ENCODE measurements at places on chromosomes 2 and 18.

DNA sequence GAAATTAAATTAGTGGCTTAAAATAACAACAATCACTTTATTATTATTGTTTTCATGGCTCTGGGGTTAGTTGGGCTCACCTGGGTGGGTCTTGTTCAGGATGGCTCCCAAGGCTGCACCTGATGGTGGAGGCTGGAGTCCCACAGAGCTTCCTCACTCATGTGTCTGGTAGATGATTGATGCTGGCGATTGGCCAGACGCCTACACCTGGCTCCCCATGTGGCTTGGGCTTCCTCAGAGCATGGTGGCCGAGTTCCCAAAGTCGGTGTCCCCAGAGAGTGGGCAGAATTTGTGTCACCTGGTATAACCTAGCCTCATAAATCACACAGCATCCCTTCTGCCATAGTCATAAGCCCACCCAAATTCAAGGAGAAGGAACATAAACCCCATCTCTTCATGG is 18.2 kb downstream of the DBI start:
- DNase-seq = no peak

- DNase-seq = no peak
Measured at GRCh38 chr18:28457784-28458183, 280.9 kb upstream of the CDH2 start.

GRCh38 chr2:122366427-122366826 is 611.0 kb downstream of the TSN start:
- DNase-seq = no peak

- DNase-seq = no peak
Measured at GRCh38 chr2:33482518-33482917, 6.1 kb downstream of the RASGRP3 start.

- DNase-seq = no peak
Measured at GRCh38 chr2:12641441-12641840, 75.3 kb upstream of the TRIB2 start.

DNA sequence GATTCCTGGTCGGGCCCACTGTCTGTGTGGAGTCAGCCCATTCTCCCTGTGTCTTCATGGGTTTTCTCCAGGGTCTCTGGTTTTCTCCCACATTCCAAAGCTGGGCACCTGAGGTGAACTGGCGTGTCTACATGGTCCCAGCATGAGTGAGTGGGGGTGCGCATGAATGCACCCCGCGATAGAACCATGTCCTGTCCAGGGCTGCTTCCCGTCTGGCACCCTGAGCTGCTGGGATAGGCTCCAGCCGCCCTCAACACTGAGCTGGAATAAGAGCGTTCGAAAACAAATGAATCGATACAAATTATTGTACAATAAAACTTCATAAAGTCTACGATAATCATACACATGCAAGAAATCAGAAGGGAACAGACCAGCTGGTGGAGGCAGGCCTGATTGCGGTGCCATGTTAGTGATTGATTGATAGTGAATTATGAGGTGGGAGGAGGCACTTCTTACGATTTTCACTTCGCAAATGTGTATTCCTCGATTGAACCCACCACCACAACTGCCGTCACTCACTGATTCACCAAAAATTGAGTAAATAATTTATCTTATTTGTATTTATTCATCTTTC is 186.6 kb downstream of the MGAT5 start:
- no peak for DNase-seq

DNA sequence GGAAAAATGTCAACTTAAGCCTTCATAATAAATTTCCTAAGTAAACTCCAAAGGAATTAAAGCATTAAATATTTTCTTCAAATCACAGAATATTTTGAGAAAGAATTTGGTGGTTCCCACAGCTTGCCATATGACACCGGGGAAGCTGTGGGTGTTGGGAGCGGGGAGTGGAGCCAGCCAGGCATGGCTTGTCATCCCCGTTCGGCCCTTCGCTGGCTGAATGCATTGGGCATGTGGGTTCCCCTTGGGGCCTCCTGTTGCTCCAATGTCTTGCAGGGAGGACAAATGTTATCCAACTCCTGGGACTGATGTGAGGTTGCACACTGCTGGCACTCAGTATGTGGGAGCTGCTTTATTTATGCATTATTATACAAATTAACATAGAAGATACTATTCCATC is 18.6 kb downstream of the NGEF start:
- no peak for DNase-seq

- no peak for DNase-seq
Measured at GRCh38 chr2:208250388-208250787, 4.5 kb downstream of the IDH1 start.

DNA sequence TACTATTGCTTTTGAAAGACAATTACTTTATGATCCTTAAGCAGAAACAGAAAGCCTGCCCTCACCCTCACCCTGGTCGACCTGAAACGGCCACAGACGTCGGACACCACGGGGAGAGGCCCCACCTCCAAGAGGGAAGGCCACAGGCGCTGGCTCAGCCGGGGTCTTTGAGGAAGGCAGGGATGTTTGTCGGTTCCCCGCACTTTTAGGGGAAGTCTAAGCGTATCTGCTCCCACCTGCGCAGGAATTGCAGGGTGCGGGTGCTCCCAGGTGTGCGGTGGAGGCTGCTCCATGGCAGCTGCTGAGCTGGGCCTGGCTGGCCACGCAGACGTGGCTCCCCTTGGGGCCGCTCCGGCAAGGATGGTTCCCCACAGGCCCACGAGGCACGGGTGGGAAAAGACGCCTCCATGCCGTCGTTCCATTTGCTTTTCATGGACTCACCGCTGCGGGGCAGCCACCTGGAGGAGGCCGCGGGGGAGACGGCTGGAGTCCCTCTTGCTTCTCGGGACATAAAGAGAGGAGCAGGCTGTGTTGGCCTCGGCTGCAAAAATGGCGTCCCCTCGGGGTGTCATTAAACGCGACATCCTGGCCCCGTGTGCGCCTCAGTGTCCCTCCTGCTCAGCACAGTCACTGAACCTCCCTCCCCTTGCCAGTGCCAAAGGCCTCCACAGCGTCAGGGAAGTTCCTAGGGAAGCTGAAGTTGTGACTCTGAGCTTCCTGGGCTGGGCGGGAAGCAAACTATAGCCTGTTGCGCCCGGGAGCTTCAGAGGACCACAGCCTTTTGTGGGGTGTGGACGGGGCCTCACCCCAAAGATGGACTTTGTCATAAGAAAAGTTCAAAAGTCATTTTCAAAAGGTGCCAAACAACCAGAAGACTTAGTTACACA is 63.4 kb downstream of the NFATC1 start:
- DNase-seq = no peak

DNA sequence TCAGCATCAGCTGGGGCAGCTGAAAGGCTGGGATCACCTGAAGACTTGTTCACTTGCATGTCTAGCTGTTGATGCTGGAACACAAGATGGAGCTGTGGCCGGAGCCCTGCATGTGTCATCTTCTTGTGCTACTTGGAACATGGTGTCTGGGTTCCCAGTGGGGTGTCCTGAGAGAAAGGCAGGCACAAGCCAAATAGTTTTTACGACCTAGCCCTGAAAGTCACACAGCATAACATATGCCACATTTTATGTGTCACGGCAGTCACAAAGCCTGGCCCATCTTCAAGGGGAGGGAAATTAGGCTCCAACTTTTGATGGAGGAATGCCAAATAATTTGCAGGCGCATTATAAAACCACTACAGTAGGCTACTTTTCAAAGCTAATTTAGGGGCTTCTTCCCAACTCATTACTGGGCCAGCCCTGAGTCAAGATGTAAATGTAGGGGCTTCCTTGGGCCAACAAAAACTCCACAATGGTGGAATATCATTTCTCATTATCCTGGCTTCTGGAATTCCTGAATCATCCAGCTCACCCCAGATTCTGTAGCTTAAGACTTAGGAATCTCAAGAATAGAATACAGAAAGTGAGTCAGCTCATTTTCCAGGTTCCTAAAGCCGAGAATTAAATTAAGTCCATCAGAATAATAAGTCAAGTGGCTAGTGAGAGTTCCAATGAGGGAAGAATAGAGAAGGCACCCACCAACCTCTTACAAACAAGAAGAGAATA is 543.0 kb downstream of the TNS1 start:
- DNase-seq = no peak

- no peak for DNase-seq
Measured at GRCh38 chr2:236867441-236868260, 218.0 kb upstream of the COPS8 start.

DNA sequence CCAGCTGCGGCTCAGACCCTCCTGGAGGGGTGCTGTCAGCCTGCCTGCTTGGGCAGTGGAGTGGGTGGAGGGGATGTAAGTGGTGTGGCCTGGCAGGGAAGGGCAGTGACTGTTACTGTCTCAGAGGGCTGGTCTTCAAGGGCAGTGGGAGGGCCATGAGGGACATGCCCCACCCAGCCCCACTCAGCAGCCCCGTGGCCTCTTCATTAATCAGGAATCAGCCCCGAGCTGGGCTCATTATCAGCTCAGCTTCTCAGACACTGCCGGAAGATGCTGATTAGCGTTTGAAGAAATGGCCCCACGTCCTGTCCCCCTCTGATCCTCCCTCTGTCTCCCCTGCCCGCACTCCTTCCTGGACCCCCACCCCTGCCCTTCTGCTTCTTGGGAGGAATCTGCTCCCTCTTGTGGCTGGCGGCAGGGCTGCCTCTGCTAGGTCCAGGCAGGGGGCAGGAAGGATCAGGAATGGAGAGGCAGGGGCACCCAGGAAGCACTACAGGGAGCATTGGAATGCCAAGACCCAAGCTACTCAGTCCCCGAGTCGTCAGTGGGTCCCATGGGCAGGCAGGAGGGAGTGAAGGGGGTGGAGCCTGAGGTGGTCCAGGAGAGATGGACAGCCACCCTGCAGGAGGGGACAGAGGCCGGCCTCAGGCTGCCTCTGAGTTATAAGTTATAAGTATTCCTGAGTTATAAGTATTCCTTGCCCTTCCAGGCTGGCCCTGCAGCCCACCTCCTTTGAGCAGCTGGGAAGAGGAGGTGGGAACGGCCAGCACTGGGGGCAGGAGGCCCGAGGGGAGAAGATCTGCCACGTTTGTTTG is 7.0 kb downstream of the ASIC4 start:
- DNase-seq = no peak

- no peak for DNase-seq
Measured at GRCh38 chr2:229371086-229371485, 100.0 kb upstream of the PID1 start.

GRCh38 chr2:182713601-182714000 is 2.5 kb upstream of the DNAJC10 start:
- no peak for DNase-seq

DNA sequence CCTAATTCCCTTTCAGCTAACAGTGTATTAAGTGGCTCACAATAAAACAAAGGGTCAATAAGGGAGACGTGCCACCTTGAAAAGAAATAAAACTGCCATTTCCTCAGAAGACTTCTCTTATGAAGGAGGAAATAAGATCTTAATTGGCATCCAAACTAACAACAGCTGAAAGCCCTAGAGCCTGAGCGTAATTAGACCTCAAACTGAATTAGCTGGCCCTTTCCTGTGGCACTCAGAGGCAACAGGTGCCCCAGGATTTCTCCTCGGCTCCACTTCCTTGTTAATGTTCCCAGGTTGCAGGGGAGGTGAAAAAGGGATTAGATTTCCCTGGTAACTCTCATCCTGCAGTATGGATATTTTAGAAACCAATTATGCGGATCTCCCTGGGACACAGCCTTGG is 804.3 kb downstream of the DCDC2C start:
- peak; percentile 78 for DNase-seq

- no peak for DNase-seq
Measured at GRCh38 chr2:228102949-228103348, 78.5 kb downstream of the SPHKAP start.

DNA sequence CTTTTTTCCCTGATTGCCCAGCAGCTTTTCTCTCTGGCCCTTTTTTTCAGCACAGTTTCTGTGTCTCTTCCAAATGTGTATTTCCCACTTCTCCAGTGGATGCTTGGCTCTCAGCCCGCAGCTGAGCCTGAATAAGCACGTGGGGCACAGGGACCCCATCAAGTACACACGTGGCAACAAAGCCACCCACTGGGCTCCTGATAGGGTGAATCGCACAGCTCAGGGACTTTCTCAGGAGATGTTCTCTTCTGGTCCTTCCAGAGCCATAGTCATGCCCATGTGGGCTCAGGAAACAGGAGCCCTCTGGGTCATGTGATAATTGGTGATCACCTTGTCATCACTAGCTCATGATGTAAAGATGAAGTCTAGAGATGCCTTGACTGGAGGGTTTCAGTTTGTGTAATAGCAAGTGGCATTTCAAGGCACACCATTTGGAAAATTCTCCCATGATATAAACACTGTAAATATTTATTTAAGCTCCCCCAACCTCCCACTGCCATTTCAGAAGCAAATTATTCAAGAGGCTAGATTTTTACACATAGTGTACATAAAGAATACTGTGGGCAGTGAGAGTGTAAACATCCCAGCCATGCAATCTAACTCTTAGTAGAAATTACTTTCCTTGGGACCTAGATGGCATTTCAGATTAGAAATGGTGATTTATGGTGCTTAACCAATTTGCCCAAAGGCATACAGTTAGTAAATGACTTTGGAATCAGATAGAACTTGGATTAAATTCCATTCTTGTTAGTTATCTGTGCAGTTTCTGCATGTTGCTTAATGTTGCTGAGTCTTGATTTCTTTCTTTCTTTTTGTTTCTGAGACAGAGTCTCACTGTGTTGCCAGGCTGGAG is 597.5 kb downstream of the SLC4A3 start:
- DNase-seq = no peak

GRCh38 chr2:60780721-60781120 is 24.7 kb downstream of the PAPOLG start:
- no peak for DNase-seq

- no peak for DNase-seq
Measured at GRCh38 chr18:59055345-59056032, 84.2 kb upstream of the SEC11C start.

DNA sequence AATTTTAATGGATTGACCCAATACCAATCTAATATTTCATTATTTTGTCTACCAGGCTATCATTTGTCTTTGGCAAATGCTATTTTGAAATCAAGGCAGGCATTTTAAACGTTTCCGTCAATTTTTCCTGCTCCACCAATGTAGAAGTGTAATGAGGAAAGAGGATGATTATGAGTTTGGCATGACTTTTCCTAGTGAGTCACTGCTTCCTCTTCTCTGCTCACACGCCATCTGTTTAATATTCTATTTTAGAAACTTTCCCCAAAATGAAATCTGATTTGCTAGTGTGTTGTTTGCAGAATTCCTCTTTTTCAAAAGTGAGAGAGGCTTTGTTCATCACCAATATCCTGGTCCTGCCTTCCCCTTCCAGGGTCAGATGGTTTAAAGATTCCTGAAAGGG is 42.5 kb upstream of the PID1 start:
- DNase-seq = no peak

GRCh38 chr18:42024131-42024530 is 69.1 kb downstream of the PIK3C3 start:
- no peak for DNase-seq

GRCh38 chr2:64263315-64263714 is 119.1 kb upstream of the PELI1 start:
- DNase-seq = no peak

DNA sequence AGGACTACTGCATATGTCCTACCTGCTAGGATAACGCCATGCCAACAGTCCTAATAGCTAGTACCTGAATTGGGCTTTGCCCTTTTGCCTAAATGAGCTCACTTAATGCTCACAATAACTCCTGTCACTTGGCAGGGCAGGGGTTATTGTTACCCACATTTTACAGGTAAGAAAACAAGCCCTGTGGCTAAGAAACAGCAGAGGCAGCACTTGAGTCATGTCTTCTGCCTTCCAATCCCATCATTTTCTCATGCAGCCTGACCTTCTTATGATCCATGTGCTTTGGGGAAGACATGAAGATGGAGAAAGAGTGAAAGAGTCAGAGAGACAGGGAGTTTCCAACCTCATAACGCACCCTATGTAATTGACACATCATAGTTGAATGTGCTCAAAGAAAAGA is 33.6 kb upstream of the LPIN1 start:
- DNase-seq = no peak

- DNase-seq = no peak
Measured at GRCh38 chr2:88753833-88754584, 62.5 kb downstream of the RPIA start.

- DNase-seq = no peak
Measured at GRCh38 chr2:134739879-134740301, 21.1 kb upstream of the TMEM163 start.
